ENCODE measurements at places on chromosomes 4 and X.

DNA sequence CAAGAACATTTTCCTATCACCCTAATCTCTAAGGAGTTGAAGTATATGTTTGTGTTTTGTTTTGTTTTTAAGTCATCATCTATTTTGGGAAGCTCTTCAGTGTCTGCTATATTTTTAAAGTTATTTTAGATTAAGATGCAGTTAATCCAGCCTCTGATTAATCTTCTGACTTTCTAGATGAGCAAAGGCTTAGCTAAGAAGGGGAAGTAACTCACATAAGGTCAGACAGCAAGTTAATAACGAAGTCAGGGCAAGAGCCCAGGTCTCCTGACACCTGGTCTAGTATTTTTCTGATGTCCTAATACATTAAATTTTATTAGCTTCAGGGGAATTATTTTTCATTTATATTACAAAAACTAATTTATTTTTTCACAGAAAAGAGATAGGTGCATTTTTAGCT is 168.5 kb downstream of the SOWAHB start:
- DNase-seq = no peak

DNA sequence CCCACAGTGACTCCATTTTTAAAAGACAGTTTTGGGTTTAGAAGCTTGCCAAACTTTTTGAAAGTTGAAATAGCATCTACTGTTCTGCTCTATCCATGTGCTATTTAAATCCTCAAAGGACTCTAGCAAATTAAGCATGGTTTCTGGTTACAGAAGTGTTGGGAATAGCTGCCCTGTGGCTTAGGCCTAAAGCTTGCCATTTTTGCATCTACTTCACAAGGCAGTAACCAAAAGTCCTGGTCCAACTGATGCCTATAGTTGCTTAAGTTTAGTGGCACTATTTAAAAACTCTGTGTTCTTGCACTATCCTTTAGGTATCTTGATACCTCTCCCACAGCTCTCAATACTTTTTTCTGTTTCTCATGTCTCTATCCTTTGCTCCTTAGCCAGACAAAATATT is 251.0 kb upstream of the GPC4 start:
- no peak for DNase-seq

DNA sequence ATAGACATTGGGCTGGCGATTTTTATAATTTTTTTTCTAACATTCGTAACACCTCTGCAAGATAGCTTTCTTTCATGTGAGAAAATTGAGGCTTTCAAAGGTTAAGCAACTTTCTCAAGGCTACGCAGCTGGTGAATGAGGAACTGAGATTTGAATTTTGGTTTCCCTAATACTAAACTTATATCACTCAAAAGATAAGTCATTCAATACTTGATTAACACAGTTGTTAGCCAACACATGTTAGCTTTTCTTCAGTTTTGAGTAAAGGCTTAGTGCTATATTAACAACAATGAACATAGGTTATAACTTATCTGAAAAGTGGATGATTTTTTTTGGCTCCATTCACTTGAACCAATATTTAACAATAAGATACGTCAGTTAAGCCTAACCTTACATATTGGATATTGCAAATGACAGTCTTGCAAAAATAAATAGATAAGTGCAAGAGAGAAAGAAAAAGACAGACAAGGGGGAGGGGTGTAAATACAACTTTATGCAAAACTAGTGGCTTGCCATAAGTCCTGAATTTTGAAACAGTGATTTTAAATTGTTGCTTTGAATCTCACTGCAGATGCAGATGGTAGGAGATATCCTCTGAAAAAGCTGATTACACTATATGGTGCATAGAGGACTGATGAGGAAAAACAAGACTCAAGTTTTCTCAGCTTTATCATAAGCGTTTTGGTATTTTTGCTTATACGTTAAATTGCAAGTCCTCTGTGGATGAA is 11.1 kb upstream of the GPM6A start:
- DNase-seq = no peak

DNA sequence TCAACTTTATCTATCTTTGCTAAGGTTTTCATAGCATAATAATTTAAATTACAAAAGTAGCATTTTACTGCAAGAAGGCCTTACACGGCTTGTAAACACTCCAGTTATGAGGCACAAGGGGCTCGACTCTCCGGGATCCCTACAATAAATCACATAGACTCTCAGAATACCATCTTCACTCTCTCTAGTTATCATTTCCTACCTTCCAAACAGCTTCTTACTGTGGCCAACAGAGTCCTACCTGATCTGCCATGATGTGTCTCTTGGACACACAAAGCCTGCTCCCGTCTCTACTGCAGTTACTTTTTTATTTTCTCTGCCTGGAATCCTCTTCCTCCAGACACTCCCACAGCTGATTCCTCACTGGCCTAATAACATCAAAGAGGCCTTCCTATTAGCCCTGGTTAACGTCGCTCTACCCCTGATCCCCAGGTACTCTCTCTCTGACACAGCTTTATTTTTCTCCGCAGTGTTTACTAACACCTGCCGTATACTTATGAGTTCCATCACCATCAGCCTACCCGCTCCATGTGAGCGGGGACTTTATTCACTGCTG is 559.6 kb upstream of the DIPK2B start:
- DNase-seq = no peak

DNA sequence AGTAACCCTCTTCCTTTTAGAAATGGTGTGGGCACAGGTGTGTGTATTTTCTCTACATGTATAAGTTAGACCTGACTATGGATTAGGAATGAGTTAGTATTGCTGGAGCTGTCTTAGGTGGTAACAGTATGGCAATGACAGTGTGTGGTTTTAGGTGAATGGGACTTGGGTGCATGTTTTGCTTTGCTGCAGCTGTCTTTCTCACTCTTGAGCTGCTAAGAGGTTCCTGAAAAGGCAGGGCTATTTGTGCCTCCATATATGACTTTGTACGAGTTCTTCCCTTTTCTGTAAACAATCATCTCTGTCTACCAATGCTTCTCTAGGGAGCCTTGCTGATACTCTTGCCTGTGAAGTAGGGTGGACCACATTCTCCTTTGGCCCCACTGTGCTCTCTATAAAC is 234.8 kb upstream of the HHIP start:
- DNase-seq = no peak

DNA sequence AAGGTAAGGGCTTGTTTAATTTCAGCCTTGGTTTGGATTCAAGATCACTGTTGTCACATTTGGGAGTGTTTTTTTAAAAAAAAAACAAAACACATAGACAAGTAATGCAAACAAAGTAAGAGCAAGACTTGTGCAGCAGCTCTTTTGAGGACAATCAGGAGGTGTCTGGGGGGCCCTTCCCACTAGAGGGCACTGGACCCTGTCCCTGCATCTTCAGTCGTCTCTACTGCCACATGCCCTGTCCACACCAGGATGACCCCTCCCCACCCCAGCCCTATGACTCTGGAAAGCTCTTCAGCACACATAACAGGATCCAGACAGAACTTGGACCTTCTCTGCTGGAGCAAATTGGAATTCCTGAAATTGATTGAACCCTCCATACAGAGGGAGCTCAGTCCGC is 71.0 kb downstream of the USP46 start:
- DNase-seq = no peak

DNA sequence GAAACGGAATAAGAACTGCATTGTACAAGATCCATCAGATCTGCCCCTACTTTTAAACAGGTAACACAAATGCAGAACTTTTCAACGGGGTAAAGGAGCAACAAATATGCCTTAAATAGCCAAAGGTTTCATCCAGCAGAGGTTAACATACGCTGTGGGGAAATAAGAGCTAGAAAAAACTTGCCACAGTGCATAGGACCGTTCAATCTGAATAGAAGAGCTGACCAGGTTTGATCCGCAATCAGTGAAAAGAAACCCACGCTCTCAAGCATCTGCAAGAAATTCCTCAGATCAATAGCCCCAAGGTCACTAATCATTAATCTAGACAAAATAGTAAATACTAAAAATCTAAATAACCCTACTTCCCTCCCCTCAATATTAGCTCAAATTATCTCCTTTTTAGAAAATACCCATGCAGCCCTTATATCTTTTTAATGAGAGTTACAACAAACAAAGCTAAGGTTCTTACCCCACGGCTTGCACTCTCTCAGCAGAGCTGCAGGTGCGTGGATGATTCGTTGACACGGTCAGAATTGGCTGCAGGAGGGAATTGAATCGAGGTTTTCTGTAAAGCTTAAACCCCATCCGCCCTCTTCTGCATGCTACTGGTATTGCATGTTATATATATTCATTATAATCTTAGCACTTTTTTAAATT is at the start of gene TLR10:
Gene TLR10, minus strand, starts transcription at position 539 of the 657 bp plus-strand sequence. CDS start 7,400 bp downstream, outside the sequence.
- DNase-seq = no peak

DNA sequence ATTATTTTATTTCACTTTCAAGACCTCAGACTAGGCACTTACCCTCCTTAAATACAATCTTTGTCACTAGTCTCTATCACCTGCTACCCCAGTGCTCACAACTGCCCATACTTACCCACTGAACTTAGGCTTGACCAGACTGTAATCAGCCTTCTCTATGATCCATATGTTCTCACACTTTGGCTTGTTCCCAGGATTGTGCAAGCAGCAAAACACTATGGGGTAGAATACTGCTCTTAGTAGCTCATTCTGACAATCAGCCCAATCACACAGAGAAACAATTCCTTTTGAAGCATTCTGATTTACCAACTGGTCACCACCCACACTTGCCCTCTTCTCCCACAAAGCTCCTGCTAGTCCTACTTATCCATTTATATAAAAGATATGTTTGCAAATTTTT is 878.3 kb downstream of the FSTL5 start:
- no peak for DNase-seq

DNA sequence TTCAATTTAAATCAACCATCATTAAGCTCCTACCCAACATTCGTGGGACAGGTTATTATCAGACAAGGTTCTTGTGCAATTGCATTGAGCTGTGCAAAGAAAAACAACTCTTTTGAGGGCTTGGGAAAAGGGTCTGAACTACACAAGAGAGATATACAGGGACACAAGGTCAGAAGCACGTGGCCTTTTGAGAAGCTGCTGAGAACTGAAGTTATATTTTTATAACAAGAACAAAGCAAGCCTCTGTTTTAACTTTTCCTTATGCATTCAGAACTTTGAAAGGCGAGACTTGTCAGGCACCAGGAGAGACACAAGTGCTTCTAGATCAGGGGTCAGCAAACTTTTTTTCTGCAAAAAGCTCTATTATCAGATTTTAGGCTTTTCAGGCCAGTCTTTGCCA is 274.8 kb upstream of the VCX start:
- DNase-seq = no peak

DNA sequence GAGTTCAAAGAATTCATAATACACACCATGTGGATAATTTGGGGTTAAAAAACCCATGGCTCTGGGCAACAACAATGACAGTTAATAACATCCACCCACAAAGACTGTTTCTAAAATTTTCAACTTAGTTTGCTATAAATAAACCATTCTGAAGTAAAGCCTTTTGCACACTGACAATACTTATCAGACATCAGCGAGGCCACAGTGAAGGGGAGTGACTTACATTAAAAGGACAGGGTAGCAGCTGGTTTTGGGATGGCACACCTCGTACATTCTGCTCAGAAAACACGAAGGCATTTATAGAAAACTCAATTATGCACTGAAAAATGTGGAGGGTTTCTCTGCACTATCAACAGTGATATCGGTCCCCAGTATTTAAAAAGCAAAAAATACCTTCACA is 4.9 kb upstream of the ASB11 start:
- DNase-seq = no peak

GRCh38 chrX:308821-309520 is 9.6 kb downstream of the GTPBP6 start:
- DNase-seq = no peak

DNA sequence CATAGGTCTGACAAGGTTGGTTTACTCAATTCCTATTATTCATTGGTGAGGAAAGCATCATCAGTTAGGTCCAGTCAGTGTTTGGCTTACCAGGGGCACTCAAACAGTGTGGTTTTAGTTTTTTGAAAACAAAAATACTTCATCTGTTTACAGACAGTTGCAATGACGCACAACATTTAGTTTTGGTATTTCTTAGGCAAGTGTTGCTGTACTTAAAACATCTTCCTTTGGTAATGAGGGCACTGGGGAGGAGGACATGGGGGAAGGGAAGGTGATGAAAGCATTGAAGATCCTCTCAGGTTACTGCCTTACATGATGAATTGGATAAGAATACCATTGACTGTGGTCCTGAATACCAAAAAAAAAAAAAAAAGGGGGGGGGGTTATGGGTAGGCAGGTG is 93.7 kb upstream of the MAOA start:
- no peak for DNase-seq

- DNase-seq = no peak
Observed at GRCh38 chr4:77104791-77105540, 29.2 kb upstream of the CCNI start.

DNA sequence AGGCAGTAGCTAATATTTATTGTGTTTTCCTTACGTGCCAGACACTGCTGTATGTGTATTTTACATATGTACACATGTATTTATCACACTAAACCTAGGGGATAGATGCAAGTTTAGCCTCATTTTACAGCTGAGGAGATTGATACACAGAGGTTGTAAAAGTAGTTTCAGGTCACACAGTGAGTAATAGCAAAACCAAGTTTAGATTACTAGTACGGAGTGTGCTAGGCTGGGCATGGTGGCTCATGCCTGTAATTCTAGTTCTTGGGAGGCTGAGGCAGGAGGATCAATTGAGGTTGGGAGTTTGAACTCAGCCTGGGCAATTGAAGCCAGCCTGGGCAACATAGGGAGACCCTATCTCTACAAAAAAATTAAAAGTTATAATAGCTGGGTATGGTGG is 701.1 kb upstream of the ATOH1 start:
- DNase-seq = no peak
